ENCODE measurements at places on chromosomes 1 and 21.

- no peak overlapping the region for H3K4me3 ChIP-seq
- DNase-seq = no peak
- peaks cover 7% of the 10 kb centered on the region for H3K36me3 ChIP-seq
- peaks cover 21% of the 10 kb centered on the region for H3K4me1 ChIP-seq
Measured at GRCh38 chr1:1677718-1678580, 14.6 kb downstream of the SLC35E2B start.

- DNase-seq = no peak
- no peak overlapping the region for H3K27ac ChIP-seq
- no peaks in the 10 kb centered on the region for H3K36me3 ChIP-seq
Measured at GRCh38 chr1:89721351-89721750, 88.4 kb downstream of the LRRC8C start.

GRCh38 chr1:116578581-116578980 is 7.8 kb upstream of the CD58 start:
- peaks cover 3% of the 10 kb centered on the region for H3K36me3 ChIP-seq
- no peak overlapping the region for H3K27ac ChIP-seq
- DNase-seq = no peak
- no peak overlapping the region for H3K4me3 ChIP-seq
- H3K27me3 ChIP-seq = no peaks in the 10 kb centered on the region

DNA sequence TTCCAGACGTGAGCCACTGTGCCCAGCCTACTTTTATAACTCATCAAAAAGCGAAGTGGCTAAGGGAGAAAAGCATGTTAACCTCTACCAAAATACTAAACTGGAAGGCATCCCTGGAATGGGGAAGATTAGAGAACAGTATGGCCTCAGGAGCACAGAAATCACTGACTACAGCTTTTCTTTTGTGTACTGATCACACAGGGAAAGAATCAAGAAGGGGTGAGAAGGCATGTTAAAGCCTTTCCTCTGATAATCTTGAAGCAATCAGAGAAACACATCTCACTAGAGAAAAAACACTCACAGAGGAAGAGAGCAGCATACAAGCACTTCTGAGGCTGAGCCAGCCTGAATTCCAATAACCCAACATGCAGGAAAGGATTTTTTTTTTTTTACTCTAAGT is 10.7 kb downstream of the PCAT6 start:
- DNase-seq = no peak
- no peak overlapping the region for H3K27ac ChIP-seq
- H3K4me3 ChIP-seq = no peak overlapping the region
- H3K4me1 ChIP-seq = no peaks in the 10 kb centered on the region

DNA sequence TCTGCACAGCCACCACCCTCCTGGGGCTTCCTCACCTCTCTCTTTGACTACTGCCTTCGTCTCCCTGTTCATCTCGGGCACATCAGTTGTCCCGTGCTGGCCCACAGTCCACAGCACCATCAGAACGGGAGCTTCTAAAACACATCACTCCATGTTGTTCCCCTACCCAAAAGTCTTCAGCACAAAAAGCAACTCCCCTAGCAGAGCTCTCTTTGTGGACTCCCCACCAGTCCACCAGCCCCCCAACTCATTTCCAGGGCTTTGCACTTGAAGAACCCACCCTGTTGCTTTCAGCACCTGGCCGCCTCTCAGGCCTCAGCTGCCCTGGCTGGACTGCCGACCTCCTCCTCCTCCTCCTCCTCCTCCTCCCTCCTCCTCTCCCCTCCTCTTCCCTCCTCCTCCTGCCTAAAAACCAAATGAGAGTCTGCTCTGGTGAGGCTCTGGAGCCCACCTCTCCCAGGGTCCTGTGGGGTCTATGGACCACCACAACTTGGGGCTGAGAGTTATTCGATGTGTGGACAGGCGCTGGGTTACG is 251.2 kb upstream of the VAMP3 start:
- no peak overlapping the region for H3K27ac ChIP-seq
- no peak overlapping the region for H3K4me3 ChIP-seq
- H3K36me3 ChIP-seq = no peaks in the 10 kb centered on the region
- no peak for DNase-seq

DNA sequence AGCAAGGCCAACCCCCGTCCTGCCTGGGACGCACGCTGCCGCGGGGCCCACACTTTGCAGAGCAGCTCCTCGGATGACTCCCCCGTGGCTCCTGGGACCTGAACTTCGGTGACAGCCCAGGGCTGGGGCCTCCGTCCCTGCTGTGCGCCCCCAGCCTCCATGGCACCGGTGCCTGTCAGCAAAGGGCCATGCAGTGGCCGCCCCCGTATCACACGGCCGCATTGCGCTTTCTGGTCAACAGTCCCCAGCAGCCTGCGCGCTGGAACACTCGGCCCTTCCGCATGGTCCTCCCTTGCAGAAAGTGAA is 18.0 kb downstream of the NADK start:
- no peak overlapping the region for H3K27ac ChIP-seq
- no peaks in the 10 kb centered on the region for H3K4me1 ChIP-seq
- peaks cover 52% of the 10 kb centered on the region for H3K36me3 ChIP-seq
- DNase-seq = no peak

DNA sequence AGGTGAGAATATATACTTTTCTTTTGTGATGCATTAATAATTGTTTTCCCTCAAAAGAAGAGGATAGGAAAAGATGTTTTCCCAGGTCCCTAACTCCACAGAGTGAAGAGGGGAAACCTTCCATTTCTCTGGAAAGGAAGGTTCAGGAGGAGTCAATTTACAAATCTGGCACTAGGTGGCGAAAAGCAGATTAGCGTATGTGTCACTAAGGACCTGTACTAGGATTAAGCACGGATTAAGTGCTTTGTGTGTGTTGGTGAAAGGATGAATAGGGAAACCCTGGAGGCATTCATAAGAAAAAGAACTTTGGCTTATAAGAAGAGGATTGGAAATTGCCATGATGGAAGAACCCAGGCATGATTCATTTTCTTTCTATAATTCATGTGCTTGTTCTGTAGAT is 410.1 kb upstream of the PLXNA2 start:
- no peak overlapping the region for H3K4me3 ChIP-seq
- H3K36me3 ChIP-seq = no peaks in the 10 kb centered on the region
- DNase-seq = peak; percentile 14
- H3K27me3 ChIP-seq = no peaks in the 10 kb centered on the region
- no peak overlapping the region for H3K27ac ChIP-seq
- peaks cover 13% of the 10 kb centered on the region for H3K4me1 ChIP-seq

- H3K27me3 ChIP-seq = peaks cover 29% of the 10 kb centered on the region
- no peak for DNase-seq
- no peaks in the 10 kb centered on the region for H3K36me3 ChIP-seq
Measured at GRCh38 chr1:10696977-10697376, 99.5 kb downstream of the CASZ1 start.

Data from WTC11 (cell line).